ENCODE measurements at places on chromosomes 11 and 22. TPM values are rescaled to one million over a fixed set of nuclear protein-coding genes. Genes with fewer than 3 reads are reported as not detected.
A peak's percentile ranks its signal among the peaks of the same experiment; 100 is the strongest.

KIAA1671 gene
- 3.0 TPM for total RNA-seq

DNA sequence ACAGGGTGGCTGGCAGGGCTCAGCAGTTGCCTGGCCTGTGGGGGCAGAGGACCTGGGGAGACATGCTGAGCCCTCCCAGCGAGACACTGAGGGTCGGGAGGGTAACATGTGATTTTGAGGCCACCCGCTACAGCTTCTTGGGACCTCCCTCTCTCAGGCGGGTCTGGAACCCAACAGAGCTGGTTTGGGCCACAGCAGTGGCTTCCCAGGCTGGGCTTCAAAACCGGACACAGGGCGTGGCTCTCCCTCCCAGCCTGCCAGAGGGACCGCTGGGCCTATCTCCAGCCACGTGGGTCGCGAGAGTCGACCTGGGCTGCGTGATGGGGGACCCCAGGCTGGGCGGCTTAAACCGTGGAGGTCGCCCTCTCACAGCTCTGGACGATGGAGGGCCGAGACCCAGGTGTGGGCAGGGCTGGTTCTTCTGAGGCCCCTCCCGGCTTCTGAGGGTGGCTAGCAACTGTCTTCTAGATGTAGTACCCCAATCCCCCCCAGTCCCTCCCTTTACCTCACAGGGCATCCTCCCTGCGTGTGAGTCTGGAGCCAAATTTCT lies 91.7 kb downstream of the KCNQ1 start:
- DNase-seq, result no peak

PNPLA5 gene
- not detected for total RNA-seq

DNA sequence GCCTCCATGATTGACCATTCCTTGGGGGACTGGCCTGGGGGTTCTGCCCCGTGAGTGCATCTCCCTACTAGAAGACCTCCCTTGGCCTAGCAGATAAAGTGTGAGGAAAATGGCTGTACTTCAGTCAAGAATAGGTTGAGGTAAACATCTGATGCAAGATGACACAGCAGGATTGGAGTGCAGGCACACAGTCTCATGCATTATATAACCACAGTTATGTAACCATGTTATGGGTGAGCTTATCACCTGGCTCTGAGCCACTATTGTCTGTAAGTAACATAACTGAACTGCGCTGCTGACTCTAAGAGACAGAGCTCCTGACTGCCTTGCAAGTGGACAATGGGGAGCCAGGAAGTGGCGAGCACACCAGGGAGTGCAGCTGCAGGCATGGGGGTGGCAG lies 378.7 kb upstream of the ANO5 start:
- DNase-seq, result no peak

GRCh38 chr22:37112084-37112728 lies 2.7 kb upstream of the TMPRSS6 start:
- DNase-seq, result no peak

GRCh38 chr11:128525411-128526243 lies 61.7 kb downstream of the ETS1 start:
- DNase-seq, result peak; percentile 80

MS4A13 gene
- total RNA-seq, result not detected

DNA sequence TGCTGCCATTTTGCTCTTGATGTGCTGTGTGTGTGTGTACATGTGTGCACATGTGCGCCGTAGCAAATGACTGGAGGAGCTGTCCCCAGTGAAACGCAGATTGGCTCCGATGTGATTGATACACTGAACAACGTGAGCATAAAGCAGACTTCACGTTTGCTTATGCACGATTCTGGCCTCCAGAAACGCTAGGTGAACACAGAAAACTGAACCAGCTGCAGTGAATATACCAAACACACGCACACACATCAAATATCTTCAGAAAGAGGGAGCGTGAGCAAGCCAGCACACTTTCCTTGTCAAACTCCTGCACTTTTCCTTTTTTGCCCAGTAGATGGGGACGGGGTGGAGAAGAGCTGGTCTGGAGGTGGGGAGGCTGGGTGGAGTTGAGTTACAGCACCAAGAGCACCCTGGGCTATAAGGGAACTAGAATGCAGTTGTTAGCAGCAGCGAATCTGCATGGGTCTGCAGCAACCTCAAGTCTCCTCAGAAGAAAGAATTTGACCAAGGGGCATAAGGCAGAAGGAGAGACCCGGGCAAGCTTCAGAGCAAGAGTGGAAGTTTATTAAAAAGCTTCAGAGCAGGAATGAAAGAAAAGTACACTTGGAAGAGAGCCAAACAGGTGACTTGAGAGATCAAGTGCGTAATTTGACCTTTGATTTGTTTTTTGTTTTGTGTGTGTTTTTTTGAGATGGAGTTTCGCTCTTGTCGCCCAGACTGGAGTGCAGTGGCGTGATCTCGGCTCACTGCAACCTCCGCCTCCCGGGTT lies 77.8 kb upstream of the CADM1 start:
- DNase-seq, result peak; percentile 28

- no peak for DNase-seq
Measured at GRCh38 chr22:44259366-44260215, 53.2 kb downstream of the SHISAL1 start.

DNA sequence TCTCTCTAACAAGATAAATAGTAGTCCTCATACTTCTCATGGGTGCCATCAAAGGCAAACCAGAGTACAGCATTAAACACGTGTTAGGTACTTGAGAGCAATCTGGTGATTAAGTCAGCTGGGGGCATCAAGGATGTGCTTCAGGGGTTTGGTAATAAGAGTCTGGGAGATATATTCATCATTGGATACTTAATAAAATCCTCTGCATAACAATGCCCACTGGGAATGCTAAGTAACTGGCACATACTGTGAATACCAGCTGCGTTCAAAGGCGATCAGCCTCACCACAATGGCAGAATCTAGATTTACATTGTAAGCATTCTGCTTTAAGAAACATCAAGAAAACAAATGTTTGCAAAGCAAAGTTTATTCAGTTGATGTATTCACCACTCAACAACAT lies 268.6 kb upstream of the PITPNB start:
- no peak for DNase-seq

DNA sequence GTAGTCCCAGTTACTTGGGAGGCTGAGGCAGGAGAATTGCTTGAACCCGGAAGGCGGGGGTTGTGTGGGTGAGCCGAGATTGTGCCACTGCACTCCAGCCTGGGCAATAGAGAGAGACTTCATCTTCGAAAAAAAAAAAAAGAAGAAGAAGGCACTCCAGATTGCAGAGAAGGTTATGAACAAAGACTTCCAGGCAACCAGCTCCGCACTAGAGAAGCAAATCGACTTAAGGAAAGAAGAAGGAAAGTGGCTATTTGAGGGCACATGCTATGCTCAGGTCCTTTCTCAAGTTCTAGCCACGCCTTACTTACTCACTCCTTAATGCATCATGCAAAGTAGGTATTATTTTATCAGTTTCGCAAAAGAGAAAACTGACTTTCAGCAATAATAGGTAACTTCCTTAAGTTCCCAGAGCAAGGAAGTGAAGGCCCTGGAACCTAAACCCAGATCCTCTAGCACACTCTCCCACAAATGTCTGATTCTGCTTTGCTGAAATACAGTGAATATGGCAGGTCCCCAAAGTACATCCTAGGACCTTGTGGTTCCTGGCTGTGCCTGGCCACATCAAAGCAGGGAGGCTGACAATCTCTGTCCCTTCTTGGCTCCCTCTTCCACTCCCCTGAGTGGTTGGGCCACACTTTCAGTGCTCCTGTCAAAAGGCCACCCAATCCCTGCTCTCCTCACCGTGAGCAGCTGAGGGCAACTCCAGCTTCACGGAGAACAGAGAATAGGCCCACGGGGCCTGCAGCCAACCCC lies 14.2 kb downstream of the CD3E start:
- DNase-seq, result no peak

DNA sequence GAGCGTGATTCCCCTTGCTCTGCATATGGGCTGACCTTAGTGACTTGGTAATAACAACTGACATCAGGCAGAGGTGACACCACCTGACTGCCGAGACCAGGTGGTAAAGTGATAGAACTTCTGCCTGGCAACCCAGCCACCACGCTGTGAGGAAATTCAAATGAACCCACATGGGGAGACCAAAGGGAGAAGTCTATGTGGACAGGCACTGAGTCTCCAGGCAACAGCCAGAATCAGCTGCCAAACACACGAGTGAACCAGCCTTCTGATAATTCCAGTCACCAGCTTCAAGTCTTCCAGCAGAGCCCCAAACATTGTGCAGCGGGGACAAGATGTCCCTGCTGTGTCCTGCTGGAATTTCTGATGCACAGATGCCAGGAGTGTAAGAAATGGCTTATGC lies 29.7 kb downstream of the SPATA19 start:
- no peak for DNase-seq

GRCh38 chr11:83150450-83150849 lies 6.5 kb upstream of the PCF11 start:
- peak; percentile 73 for DNase-seq

OR2D2 gene
- not detected for total RNA-seq

- no peak for DNase-seq
Measured at GRCh38 chr22:29251265-29251664, 16.5 kb downstream of the RHBDD3 start.

- DNase-seq, result no peak
Measured at GRCh38 chr22:49372530-49373288, 455.0 kb downstream of the BRD1 start.

MAPK12 gene
- 14.1 TPM for total RNA-seq

DNA sequence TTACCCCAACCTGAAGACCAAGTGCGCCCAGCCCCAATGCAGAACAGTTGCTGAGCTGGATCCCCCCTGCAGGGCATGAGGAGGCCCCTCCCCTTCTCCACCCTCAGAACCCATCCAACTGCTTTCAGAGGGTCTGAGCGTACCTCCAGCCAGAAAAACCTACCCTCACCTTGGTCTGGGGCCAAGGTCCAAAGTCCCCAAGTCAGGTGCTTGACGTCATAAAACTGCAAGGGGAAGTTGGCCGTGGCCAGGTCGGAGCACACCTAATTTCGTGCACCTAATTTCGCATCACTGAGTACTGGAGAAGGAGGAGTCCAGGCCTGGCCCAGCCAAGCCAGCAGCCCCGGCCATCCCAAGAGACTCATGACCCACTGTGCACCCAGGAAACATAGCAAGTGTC lies 289.8 kb downstream of the CTTN start:
- DNase-seq, result no peak

MRGPRF gene
- total RNA-seq, result 0.11 TPM

GRCh38 chr11:93160808-93161207 lies 37.0 kb downstream of the SLC36A4 start:
- no peak for DNase-seq

DNA sequence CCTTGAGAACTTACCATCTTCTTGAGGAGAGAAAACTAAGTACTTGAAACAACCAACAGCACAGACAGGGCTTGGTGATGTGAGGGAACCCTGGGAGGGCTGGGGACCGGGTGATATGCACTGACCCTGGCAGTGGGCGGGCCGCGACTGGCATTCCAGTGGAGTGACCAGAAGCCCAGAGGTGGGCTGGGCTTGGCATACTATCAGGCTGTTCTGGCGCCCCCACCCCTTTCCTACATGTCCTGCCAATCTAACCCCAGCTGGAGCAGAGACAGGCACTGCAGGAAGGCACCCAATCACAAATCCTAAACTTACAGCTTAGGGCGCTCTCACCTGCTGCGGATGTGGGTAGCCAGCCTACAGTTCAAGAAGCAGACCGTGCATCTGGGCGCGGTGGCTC lies 54.0 kb upstream of the GCAT start:
- no peak for DNase-seq

GRCh38 chr22:49900441-49901230 lies 17.6 kb downstream of the ALG12 start:
- no peak for DNase-seq

All from SK-MEL-5 (cell line).